ENCODE measurements at places on chromosomes 1 and 21.

GRCh38 chr1:151843398-151843797, 3.8 kb upstream of the C2CD4D start:
- no peak for DNase-seq

GRCh38 chr1:26723013-26723991, 27.5 kb downstream of the ARID1A start:
- DNase-seq: peak; percentile 45

GRCh38 chr21:37593015-37593414, 226.4 kb downstream of the DYRK1A start:
- DNase-seq: no peak

GRCh38 chr1:57131701-57132394, 166.0 kb upstream of the C8B start:
- DNase-seq: no peak

DNA sequence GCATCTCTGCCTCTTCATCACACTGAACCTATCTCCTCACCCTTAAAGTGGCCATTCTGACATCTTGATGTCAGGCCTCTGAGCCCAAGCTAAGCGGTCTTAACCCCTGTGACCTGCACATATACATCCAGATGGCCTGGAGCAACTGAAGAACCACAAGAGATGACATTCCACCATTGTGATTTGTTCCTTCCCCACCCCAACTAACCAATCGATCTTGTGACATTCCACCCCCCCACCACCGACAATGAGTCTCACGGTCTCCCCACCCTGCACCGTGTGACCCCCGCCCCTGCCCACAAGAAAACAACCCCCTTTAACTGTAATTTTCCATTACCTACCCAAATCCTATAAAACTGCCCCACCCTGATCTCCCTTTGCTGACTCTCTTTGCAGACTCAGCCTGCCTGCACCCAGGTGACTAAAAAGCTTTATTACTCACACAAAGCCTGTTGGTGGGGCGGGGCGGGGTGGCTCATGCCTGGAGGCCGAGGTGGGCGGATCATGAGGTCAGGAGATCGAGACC, 21.0 kb upstream of the PINK1 start:
- no peak for DNase-seq

DNA sequence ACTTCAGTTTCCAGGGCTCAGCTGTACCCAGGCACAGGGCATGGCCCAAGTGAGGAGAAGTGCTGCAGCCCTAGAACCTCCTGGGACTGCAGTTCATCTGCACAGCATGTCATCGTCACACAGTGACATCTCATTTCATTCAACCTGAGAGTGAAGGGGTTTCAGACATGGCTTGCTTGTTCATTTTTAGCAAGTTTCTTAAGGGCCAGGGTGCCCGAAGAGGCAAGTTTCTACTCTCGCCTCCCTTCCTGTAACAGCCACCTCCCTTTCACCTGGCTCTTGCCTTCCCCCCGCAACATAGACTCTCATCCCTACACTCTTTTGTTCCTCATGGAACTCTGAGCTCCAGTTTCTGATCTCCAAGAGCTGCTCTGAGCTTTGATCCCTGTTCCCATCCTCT, 108.1 kb downstream of the C1orf21 start:
- no peak for DNase-seq

DNA sequence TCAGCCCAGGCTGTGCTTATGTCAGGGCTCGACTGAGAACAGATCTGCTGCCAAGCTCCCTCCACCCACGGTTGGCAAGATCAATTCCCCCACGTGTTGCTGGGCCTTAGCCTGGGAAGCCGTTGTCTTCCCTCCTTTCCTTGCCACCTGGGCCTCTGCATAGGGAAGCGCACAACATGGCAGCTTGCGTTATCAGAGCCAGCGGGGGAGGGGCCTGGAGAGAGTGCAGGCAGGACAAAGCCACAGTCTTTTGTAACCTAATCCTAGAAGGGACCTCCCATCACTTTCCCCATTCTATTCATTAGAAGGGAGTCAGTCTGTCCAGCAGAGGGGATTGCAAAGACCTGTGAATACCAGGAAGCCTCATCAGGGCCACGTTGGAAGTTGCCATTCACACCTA, 17.0 kb upstream of the IGSF21 start:
- no peak for DNase-seq

- DNase-seq: peak; percentile 43
Measured at GRCh38 chr1:75908717-75909152, 23.5 kb downstream of the ASB17 start.

Measured in HEK293T (cell line).